ENCODE measurements at places on chromosomes 3 and 15.

- peak; percentile 52 for DNase-seq
These were observed 24.9 kb upstream of the GATM start for GRCh38 chr15:45402955-45403877.

- DNase-seq: no peak
These were observed 120.4 kb downstream of the PLOD2 start for GRCh38 chr3:146040630-146041029.

DNA sequence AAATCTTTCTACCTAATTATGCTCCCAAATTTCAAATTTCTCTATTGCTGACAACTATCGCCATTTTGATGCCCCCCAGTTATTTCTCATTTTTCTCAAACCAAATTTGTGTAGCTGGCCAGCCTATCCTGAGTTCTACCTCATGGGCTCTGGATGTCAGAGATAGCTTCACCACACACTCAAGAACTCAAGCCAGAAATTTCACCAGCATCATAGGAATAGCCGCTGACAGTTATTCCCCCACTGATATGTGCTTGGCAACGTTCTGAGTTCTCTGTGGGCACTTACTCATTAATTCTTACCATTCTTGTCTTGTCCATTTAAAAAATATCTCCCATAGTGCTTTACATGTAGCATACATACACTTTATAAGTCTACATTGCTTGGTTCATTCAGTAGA is 264.7 kb downstream of the FHIT start:
- DNase-seq: no peak

DNA sequence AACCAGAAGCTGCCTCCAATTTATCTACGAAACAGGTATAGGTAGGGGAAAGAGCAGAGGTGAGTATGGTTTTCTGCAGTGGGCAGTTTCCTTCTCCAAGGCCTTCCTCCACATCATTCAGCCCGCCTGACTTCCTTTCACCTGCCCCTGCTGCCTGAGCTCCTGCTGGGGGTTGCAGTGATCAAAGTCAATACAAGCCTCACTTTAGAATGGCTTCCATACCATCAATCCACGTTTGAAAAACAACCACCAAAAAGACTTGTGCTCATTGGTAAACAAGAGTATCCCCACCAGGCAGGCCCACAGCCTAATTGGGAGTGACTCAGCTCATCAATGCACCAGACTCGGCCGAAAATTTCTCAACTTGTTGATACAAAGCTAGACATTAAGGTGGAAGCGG is 159.9 kb downstream of the MAGI1 start:
- no peak for DNase-seq

- no peak for DNase-seq
These were observed 10.4 kb upstream of the BAHD1 start for GRCh38 chr15:40430271-40430805.

Measured in activated T-cell treated with anti-CD3 and anti-CD28 coated beads, Interleukin-2, amount 50 U/mL, for 72 hours (primary cell).